SK-MEL-5 (cell line): ENCODE measurements at places on chromosomes 16 and 17.

- no peak for DNase-seq
Observed at GRCh38 chr17:42285346-42286050, 2.8 kb upstream of the STAT5A start.

DNA sequence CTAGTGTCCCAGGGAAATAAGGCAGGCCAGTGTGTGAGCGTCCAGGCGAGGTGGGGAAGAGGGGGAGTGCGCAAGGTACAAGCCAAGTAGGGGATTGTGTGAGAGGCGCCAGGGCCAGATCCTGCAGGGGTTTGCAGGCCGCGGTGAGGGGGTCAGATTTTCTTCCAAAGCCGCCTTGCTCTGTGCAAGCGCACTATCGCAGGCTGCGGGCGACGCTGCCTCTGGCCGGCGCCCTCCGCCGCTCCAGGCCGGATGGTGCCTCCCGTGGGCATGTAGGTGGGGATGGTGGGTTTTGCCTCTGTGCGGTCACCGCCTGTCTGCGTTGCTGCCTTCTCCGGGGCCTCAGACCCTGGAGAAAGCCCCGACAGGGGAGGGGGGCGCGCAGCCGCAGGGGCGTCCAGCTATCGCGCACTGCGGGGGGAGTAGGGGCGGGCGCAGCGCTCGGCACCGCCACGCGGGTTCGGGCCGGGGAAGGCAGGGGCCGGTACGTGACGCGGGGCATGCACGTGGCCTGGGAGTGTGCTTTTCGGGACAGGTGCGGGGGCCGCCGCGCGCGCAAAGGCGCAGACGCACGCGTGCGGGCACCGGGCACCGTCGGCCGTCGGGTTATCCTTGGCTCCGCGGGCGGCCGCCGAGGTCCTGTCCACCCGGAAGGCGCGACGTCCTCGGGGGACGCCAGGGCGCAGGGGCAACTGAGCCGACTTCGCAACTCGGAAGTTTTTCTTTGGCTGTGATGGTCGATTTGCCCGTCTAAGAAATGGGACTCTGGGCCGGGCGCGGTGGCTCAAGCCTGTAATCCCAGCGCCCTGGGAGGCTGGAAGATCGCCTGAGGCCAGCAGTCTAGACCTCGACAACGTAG is 1.1 kb upstream of the HAPSTR1 start:
- no peak for DNase-seq

GRCh38 chr16:12208341-12209035 is 232.0 kb downstream of the SNX29 start:
- DNase-seq, result no peak

- no peak for DNase-seq
Observed at GRCh38 chr16:12406158-12406557, 397.5 kb downstream of the CPPED1 start.

DNA sequence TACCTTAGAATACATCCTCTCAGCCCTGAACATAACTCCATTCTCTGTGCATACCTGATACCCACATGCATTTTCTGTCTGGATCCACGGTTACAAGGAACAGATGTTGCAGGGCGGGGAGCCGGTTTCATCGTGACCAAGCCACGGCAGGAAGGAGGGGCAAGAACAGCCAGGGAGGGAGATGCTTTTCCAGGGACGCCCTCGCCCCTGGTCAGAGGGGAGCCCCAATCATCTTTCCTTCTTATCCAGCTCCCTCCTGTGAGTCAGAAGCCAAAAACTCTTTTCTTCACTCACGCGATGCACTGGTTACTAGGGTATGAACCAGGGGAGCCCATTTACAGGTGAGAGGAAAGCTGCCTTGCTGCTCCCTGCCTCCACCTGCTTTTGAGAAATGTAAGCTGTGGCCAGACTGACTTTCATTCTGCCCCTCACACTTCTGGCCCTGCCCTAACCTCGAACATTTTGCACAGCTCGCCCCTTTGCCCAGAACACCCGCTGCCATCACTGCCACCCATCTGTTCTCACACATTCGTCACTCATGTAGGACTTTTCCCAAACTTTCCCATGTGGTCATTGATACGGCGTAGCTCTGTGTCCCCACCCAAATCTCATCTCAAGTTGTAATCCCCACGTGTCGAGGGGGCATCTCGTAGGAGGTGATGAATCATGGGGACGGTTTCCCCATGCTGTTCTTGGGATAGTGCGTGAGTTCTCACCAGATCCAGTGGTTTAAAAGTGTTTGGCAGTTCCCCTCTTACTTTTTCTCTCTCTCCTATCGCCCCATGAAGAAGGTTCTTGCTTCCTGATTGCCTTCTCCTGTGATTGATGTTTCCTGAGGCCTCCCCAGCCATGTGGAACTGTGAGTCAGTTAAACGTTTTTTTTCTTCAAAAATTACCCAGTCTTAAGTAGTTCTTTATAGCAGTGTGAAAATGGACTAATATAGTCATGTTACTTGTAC is 20.5 kb downstream of the FOXL1 start:
- no peak for DNase-seq

DNA sequence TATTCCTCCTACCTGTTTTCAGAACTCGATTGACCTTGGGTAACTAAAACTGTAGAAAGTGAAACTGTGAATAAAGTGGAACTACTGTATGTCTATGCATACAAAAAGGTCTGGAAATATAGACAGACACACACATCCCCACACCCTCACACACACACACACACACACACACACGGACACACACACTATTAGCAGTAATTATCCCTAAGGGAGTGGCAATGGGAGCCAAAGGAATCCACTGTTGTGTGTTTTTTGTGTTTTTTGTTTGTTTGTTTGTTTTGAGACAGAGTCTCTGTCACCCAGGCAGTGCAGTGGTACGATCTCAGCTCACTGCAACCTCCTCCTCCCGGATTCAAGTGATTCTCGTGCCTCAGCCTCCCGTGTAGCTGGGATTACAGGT is 26.6 kb upstream of the SRCIN1 start:
- no peak for DNase-seq

- no peak for DNase-seq
Observed at GRCh38 chr17:66984730-66985129, 20.2 kb downstream of the CACNG4 start.

GRCh38 chr17:35028531-35029262 is 34.8 kb downstream of the RFFL start:
- no peak for DNase-seq

DNA sequence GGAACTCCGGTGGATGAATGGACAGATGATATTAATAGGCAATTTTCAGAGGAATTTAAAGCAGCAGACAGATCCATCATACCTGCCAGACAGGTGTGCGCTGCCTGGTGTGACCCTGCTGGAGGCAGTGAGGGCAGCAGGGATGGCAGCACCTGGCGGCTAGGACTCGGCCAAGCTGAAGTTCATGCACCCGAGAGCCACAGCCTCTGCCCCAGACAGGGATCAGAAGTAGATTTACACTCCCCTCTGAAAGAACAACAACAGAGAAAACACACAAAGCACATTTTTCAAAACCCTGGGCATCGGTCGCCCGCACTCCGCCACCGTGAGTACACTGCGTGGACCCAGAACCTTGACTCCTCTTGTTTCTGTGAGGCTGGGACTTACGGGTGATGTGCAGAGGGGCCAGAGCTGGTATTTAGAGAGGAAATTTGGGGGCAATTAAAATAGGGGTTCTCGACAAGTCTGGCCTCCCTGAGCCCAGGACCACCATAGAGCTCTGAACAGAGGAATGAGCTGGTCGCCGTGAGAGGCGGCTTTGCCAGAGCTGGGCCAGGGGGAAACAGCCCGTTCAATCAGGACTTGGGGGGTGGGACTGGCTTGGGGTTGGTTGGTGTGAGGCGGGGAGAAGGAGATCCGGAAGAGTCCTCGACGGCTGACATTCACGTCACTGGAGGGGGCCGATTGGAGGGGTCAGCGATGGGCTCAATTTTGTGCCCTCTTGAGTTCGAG is 101.0 kb downstream of the METRNL start:
- DNase-seq, result no peak

DNA sequence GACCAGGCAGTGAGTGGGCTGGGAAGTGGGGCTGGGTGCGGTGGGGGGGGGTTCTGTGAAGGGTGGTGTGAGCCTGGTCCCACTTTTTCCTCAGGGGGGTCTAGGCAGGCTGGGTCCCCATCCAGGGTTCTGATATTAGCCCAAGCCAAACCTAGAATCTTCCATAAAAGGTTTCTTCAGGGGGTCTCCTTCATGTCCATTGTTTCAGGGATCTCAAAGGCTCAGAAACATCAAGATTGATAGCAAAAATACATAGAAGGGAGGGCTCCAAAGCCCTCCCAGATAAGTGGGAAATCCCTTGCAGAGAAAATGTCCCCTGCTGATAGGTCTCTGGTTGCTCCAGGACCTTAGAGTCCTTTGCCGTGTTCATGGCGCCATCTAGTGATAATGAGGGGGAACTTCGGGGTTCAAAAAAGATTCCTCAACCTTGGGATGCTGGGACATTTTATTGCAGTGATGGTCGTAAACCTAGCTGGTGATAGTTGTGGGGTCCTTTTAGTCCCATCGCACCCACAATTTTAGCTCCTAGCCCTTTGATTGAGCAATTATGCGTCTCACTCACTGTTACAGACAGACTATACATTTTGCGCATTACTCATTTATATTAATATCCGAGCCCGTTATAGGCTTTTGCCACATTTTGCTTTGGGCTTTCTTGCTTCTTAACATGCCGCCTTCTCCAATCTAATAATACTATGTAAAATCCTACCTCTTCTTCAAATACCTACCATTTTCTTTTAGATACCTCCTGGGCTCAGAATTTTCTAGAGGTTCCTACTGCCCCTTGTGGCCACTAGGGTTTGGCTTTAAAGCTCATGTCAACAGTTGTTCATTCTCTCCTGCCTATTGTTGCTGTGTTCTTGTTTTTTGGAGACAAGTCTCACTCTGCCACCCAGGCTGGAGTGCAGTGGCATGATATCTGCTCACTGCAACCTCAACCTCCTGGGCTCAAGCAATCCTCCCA is 35.1 kb downstream of the IGF2BP1 start:
- DNase-seq, result peak; percentile 86

- DNase-seq, result peak; percentile 44
Observed at GRCh38 chr16:68713361-68713760, 23.7 kb upstream of the CDH1 start.

- no peak for DNase-seq
Observed at GRCh38 chr17:4747847-4748246, 8.1 kb upstream of the CXCL16 start.

- DNase-seq, result no peak
Observed at GRCh38 chr16:67357561-67357960, 30.9 kb downstream of the LRRC36 start.

GRCh38 chr16:57863434-57864160 is 61.3 kb upstream of the KIFC3 start:
- peak; percentile 76 for DNase-seq

GRCh38 chr16:87183647-87184046 is 133.5 kb downstream of the C16orf95 start:
- DNase-seq, result no peak

DNA sequence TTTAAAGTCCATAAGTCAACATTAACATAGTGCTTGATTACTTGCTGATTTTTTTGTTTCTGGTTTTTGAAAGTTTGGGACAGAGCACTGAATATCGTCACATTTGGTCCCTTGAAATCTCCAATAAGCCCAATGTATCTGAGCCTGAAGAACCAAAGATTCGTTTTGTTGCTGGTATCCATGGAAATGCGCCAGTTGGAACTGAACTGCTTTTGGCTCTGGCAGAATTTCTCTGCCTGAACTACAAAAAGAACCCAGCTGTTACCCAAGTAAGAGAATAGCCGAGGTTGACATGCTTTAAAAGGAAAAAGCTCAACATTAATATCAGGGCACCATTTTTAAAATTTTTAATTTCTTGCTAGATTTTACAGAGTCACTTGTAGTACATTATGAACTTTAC is 27.7 kb upstream of the GOSR1 start:
- no peak for DNase-seq

DNA sequence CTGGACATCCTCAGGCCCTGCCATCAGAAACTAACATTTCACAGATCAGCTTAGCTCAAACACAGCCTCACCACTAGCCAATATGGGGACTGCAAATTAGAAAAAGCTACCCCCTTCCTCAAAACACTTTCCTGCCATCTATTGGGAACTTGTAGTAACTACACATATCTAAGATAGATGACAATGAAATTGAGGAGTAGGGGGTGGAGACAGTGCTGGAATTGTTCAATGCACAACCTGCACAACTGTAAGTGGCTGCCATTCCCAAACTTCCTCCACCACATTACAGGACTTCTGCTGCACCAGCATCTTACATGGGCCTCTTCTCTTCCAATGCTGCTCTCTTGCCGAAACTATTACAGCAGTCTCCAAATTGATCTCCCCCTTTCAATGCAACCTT is 21.9 kb downstream of the AIPL1 start:
- peak; percentile 79 for DNase-seq

DNA sequence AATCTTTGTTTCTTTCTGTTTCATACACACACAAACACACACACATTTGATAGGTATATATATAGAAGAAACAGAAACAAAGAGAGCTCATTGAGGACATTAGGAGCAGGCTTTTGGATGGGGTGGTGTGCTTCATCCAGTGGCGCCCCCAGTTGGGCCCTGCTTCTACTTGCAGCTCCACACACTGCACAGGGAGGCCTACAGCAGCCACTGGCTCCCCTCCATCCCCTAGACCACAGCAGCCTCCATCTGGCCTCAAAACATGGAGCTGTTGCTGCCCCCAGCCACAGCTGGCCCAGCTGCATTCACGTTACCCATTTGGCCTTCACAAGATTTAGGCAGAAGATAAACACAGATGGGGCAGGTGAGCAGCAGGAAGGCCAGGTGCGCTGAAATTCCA is 33.1 kb upstream of the NF1 start:
- peak; percentile 38 for DNase-seq

DNA sequence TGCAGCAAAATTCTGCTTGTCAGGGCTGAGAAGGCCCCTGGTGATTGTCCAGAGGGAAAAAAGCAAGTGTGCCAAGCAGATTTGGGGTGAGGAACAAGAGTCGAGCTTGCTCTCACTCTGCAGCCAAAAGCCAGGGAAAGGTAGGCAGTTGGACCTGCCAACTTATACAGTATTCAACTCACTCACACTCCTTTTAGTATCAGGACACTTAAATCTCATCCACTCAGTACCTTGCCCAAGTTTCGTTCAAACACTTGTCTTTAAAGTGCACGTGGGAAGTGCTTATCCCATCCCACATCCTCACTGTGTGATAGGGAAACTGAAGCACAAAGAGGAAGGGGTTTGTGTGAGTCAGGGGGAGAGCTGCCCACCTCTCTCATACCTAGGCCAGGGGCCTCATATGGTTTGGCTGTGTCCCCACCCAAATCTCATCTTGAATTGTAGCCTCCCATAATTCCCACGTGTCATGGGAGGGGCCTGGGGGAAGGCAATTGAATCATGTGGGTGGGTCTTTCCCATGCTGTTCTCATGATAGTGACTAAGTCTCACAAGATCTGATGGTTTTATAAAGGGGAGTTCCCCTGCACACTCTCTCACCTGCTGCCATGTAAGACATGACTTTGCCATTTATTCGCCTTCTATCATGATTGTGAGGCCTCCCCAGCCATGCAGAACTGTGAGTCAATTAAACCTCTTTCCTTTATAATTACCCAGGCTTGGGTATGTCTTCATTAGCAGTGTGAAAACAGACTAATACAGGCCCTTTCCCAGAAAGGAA is 25.6 kb upstream of the CES5A start:
- peak; percentile 37 for DNase-seq

- DNase-seq, result no peak
Observed at GRCh38 chr17:78528541-78528940, 48.7 kb downstream of the DNAH17 start.
